ENCODE measurements at places on chromosomes 6 and 20.

GRCh38 chr6:117487821-117488220, 5.3 kb downstream of the DCBLD1 start:
- DNase-seq: no peak

GRCh38 chr6:91149956-91150705, 563.3 kb upstream of the MAP3K7 start:
- DNase-seq: no peak

DNA sequence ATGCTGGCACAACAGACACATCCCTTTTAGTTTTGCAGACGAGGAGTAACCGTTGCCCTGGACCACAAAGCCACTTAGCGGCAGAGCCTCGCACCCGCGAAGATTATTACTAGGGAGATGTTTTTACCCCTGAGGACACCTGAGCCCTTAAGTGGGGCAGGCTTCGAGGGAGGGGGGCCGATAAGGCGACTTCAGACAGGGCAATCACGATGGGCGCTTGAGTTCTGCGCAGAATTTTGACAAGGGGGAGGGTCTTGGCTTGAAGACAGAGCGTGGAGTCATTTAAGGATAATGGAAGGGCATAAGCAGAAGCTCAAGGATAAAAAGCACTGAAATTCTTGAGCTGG, 650 bp upstream of the TTK start:
- peak; percentile 33 for DNase-seq

- DNase-seq: no peak
Observed at GRCh38 chr6:151002057-151002450, 136.6 kb downstream of the MTHFD1L start.

DNA sequence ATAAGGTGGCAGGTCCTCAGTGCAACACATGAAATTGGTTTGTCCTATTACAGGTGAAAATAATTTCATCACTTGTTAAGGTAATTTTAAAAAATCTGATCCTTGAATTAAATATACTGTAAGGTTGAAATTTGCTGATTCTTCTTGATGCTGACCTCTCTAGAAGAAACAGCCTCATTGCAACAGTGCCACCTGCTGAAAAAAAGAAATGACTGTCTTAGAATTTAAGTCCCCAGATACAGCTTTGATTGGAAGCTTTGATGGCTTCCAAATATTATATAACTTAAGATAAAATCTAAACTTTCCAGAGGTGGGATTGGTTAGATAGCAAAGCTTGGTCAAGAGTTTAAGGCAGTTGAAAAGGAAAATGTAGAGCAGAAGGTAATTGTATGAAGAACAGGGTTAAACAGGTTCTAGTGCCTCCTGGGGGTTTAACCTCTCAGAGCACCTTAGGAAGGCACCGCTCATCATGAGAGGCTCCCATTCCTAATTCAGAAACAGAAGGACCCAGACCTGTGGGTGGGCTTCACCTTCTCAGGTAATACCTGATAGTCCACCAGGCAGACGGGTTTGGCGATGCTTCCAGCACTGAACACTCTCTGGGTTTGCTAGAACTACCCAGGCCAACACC, 401.0 kb downstream of the PAX1 start:
- no peak for DNase-seq

DNA sequence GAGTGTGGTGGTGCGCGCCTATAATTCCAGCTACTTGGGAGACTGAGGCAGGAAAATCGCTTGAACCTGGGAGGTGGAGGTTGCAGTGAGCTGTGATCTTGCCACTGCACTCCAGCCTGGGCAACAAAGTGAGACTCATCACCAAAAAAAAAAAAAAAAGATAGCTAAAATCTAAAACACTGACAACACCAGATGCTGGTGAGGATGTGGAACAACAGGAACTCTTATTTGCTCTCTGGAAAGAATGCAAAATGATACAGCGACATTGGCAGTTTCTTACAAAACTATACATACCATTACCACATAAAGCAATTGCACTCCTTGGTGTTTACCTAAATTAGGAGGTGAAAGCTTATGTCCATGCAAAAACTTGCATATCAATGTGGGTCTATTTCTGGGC, 63.5 kb upstream of the SMIM29 start:
- DNase-seq: no peak

- DNase-seq: no peak
Observed at GRCh38 chr6:134564705-134565104, 246.8 kb upstream of the SGK1 start.

DNA sequence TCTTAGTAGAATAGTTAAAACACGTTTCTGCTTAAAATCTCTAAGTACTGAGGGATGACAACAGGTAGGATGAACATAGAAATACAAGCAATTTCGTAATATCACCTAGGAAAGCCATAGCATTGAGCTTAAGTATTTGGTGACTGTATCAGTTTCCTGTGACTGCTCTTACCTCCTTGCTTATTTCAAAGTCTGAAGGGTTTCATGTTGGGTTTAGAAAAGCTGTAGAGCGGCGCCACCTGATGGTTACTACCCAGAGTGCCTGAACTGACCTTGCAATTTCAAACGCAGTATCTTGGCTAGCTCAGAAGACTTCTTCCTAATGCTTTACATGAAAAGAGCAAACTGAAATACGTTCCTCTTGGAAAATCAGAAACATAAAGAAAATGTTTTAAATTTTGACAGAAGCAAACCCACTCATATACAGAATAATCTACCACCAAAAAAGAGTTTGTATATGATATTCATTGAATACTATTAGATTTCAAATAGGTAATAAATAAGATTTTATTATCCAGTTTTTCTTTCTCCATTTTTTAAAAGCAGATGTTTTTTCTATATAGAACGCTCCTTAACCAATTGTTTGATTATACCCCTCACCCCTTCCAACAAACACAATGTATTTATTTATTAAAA, 82.3 kb upstream of the RIPOR2 start:
- peak; percentile 60 for DNase-seq

DNA sequence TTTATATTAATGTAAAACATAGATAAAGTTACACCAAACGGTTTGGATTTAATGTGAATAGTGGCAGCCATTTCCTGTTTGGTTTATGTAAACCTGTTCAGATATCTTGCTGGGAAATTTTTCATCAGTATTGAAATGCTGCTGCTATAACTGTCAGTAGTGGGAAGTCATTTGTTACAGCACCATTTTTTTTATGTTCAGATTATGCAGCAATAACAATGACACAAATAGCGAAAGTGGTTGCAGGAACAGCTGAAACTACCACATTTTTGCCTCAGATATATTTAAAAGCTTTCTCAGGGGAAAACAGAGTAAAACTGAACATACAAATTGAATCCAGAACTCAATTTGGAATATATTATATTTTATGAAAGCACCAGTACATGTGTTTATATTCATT, 128.8 kb upstream of the SIM1 start:
- DNase-seq: no peak

DNA sequence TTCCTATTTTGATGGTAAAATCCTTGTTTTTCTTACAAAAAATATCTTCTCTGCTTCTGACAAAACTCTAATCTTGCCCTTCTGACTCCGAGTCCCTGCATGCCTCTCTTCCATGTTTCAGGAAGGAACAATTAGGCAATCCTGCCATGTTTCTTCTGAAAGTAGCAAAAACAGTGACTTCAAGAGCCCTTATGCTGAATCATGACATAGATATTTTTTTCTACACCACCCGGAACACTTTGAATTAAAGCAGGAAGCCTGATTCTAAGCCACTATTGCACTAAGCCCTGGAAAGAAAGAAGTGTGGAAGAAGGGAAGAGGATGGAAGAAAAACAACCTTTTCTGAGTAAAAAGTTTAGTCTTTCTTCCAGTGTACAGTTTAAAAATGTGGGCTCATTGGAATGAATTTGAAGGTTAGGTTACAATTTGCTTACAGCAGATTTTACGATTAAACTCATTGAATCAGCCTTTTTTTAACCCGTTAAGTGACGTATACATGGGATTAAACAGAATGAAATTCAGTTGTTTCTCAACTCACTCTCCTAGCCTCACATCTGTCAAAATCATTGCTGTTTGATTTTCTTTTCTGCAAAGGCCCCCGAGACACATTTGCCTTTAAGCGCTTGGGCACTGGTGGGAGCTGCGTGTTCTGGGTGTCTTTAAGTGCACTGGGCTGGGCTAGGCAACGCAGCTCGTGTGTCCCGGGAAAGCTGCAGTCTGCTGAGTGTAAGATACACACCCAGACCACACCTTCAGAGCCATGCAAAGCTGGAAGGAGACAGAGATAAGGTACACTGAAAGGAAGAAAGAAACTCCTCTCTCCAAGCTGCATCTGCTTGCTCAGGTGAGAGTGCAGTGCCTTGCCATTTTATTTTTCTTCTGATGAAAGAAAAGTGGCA, 159.4 kb upstream of the CITED2 start:
- no peak for DNase-seq

GRCh38 chr6:112233847-112234246, 20.5 kb downstream of the LAMA4 start:
- no peak for DNase-seq

GRCh38 chr20:17571153-17571527, 1.3 kb downstream of the DSTN start:
- no peak for DNase-seq

GRCh38 chr6:38176797-38177751, 357.5 kb downstream of the ZFAND3 start:
- no peak for DNase-seq

DNA sequence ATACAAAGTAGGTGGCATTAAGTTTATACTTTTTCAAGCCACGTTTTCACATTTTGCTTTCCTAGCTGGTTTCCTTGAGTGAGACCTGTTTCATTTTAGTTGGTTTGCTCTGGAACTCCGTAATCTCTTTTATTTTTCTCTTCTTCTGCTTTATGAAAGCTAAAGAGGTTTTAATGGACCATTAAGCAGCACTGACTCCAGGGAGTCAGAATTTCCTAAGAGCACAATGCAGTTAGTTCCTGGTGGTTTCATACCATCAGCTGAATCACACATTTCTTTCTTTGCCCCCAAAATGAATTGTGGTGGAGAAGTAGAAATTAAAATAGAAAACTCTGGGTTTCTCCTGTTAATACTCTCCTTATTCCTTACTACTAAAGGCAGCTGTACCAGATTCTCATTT, 3.4 kb downstream of the OPN5 start:
- no peak for DNase-seq

- no peak for DNase-seq
Observed at GRCh38 chr20:11880680-11881079, 37.0 kb upstream of the BTBD3 start.

- no peak for DNase-seq
Observed at GRCh38 chr6:20838113-20838512, 303.9 kb downstream of the CDKAL1 start.

DNA sequence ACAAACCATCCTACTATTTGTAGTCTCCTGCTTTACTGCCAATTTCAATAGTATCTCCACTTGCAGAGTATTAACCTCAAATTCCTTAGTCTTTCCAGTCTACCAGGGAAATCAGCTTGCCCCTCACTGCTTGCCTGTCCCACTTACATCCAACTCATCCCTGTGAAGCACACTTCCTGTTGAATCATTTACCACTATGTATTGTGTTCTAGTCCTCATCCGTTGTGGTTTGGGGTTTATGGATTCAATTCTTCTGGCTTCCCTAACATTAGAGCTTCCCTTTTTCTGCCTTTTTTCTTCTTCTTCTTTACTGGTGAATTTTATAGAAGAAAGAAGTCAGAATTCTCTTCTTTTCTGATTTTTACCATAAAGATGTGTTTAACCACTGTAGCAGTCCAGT, 5.1 kb upstream of the TXLNB start:
- DNase-seq: no peak

DNA sequence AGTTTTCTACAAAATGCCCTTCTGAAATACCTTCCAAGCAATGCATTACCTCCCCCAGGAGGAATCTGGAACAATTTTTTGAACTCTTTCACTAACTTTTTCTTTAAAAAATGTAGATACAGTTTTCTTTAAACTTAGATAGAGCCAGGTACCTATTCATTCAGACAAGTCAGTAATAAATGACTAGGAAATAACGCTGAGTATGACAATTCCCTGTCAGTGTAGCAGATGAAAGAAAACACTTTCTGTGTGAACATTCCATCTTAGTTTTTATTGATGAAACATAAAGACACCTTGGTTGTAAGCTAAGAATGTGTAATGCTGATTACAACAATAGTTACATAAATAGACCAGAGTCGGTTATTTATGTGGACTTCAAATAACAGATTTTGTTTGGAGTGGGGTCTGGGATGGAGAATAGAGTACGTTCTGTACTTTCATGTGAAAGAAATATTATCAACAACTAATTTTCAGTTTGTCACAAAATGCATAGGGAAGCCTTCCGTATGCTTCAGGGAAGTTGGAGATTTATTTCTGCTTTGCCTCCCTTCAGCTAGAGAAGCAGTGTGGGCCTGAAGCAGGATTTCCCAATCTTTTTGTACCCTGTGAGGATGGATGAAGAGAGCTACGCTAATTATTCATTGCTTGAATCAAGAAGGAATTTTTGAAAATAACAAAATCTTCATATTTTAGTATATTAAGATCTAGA, 19.2 kb upstream of the QKI start:
- no peak for DNase-seq

DNA sequence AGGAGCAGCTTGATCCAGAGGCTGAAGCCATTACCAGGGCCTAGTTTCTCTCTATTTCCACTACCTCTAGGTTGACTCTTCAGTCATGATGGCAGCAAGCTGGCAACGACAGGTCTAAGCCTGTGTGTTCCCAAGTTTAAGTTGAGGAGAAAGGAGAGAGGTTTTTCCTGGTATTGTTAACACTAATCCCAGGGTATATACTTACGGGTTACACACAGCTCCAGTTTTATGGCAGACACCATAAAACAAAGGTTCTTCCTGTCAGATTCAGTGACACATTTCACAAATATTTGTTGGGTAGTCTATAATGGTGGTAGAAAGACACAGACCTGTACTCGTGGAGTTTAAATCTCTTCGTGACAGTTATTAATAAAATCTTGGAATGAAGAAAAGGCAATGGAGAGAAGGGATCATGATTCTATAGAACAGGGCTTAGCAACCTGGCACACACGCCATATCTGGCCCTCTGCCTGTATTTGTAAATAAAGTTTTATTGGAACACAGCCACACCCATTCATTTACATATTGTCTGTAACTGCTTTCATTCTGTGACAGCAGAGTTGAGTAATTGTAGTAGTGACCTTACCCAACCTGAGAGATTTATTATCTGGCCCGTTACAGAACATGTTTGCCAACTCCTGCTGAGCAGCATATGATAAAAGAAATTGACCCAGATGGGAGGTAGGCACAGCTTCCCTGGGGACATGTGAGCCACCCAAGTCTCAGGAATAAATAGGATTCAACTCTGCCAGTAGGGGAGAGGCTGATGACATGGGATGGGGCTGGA, 323.3 kb downstream of the CDH4 start:
- no peak for DNase-seq

GRCh38 chr20:385448-385847, 4.9 kb downstream of the TRIB3 start:
- no peak for DNase-seq

- no peak for DNase-seq
Observed at GRCh38 chr6:89290401-89291155, 24.5 kb downstream of the GABRR2 start.

DNA sequence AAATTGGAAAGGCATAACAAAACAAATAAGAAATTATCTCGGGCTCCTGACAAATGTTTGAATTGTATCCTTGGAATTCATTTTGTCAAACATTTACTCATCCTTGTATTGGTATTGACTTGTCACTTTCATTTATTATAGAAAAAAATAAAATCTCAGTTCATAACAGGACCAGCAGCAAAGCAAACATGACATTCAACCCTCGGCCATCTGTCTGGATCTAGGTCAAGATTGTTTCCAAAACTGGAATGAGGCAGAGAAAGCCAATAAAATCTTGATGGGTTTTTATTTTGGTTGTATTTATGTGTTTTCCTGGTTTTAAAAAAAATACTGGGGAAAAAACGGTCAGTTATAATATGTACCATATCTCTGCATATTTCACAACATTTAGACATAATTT, 42.9 kb upstream of the FABP7 start:
- no peak for DNase-seq

Measured in NCI-H1694 (cell line).